ENCODE measurements at places on chromosomes 1 and 21.

DNA sequence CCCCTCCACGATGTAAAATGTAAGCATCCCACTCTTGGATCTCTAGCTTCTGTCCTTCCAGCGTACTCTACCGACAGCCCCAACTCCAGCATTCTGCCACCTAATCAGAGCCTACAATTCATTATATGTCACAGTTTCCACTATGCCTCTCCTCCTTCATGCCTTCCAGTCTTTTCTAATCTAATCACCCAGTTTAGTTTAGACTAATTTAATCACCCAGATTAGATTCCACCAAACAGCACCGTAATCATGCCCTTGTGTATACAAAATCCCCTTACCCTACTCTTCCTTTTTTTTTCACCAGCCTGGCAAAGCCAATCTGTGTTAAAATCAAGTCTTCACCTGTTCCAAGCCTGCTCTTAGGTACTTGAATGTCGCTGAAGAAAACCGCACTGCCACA lies 49.8 kb upstream of the KANK4 start:
- no peak for DNase-seq

- no peak for DNase-seq
Observed at GRCh38 chr1:22615886-22616285, 20.5 kb upstream of the C1QA start.

GRCh38 chr1:51843948-51844347 lies 34.6 kb downstream of the NRDC start:
- DNase-seq, result no peak

- no peak for DNase-seq
Observed at GRCh38 chr1:9835758-9836631, 12.2 kb upstream of the CLSTN1 start.

DNA sequence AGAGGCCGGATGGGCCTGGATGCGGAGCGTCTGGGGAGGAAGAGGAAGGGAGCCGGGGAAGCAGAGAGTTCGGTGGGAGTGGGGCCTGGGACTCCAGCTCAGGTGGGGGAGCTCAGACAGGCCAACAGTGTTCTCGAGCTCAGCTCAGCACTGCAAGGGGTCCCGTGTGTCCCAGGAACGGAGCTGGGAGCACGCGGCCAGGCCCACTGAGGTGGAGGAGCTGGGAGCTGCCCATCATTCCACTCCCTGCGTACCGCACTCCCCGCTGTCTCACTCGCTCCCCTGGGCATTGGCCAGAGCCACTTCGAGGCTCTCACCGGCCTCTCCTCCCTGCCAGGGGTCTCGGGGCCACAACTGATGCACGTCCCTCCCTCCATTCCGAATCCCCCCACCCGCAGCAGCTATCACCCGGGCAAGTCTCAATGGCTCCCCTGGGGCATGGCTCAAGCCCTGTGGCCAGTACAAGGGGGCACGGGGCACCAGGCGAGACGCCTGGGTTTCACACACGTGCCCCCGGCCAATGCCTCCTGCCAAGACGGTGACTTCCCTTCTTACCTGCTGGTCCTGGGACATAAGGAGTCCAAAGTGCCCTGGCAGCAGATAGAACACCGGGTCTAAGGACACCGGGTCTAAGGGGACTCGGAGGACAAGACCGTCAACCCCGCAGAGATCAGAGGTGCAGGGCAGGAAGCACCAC lies 30.3 kb upstream of the COL6A2 start:
- DNase-seq, result no peak

GRCh38 chr21:38159355-38159754 lies 97.4 kb upstream of the KCNJ15 start:
- DNase-seq, result peak; percentile 33

- no peak for DNase-seq
Observed at GRCh38 chr21:26137379-26138060, 33.0 kb downstream of the APP start.

All from activated gamma-delta T cell treated with Interleukin-2 at 50 U/mL for 16 hours (primary cell).